ENCODE measurements at places on chromosomes 7 and 10.

GRCh38 chr10:112663234-112664125 is 216.5 kb downstream of the VTI1A start:
- DNase-seq: no peak

- DNase-seq: no peak
Measured at GRCh38 chr10:75766106-75766505, 334.7 kb downstream of the LRMDA start.

DNA sequence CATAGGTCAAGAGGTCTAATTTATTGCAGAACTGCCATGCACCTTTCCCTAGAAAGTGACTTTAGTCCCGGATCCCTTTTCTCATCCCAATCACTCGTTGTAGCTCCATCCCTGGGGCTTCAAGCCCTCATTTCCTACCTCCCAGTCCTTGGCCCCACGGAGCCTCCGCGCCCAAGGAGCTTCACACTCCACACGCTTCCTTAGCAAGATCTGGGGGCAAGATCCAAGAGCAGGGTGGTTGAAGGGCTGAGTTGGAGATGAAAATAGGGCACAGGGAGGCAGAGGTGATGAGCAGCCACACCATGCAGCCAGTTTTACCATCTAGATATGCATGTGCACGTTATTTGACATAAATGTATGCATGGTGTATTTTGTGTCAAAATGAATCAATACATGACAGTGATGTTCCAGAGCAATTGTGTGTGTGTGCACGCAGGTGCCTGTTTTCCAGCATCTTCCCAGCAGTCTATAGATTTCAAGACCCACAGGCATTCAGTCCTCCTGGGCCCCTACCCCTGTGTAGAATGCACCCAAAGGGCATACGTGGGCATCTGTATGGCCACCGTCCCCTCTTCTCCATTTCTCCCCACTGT is 6.0 kb upstream of the TRPV6 start:
- no peak for DNase-seq

DNA sequence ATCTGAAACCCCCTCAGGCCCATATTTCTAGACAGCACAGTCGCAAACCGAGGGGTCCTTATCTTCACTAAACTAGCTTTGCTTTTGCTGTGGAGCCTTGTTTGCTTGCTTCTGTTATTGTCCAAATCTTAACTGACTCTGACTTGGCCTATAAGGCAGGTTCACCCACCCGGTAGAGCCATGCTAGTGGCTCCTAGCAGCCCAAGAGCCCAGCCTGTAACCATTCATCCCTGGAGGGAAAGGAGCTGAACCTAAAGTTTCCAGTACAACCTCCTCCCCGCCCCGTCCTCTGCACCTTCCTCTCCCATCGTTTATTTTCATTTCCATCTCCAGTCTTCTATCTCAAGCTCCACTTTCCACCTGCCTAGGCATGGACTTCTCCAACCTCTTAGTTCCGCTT is 345.7 kb downstream of the PTPRN2 start:
- DNase-seq: no peak

DNA sequence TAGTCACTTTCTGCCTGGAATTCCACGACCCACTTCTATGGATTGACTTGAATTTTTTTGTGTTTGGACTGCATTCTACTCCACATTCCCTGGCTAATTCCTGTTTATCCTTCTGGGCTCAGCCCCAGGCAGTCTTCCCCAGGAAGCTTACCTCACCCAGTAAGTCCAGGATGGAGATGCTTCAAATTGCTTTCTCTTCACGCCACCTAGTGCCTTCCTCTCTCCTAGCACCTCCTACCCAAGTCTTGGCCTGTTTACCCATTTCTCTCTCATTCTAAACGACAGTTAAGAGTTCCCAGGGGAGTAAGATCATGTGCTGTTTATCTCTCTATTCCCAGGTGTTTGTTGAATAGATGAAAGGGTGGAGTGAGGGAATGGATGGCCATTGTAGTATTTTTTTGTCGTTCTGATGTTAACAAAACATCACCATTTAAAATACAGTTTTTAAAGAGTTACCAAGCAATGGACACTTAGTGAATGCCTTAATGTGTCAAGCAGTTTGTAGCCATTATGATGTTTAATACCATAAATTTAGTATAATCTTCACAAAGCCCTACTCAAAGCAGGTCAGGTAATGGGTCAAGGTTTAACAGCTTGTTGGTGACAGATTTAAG is 45.5 kb upstream of the TARP start:
- DNase-seq: peak; percentile 53

DNA sequence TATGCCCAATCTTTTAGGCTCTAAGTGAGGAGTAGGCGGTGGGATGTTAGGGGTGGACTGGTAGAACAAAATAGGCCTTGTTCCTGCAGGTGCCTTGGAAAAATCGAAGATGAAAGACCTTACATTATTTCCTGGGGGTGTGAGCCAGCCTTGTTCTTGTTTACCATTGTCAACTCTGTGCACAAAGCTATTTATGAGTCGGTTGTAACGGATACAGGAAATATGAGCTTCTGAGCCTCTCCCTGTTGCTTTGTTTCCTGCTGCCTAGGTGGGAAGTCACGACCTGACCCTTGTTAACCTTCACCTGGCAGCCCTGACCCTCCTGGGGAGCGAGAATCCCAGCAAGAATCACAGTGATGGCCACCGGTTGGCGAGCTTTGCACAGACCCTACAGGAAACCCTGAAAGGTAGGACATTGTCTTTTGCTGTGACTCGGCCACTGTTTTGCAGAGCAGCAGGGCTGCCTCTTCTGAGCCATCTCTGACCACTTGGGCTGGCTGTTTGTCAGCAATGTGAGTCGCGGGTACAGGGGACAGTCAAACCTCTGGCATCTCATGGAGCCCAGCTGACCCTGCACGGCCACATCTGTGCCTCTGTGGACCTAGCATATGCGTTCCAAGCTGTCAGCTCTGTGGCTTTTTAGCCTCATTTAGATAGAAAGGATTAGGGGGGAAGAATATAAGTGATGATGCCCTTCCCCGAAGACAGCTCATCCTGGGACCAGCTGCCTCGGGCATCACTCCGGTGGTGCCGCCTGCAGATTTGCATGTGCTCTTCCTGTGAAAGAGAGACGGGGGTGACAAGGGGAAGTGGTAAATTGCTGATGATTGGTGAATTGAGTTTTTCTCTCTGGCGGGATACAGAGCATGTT is 102.1 kb upstream of the ANLN start:
- DNase-seq: no peak

DNA sequence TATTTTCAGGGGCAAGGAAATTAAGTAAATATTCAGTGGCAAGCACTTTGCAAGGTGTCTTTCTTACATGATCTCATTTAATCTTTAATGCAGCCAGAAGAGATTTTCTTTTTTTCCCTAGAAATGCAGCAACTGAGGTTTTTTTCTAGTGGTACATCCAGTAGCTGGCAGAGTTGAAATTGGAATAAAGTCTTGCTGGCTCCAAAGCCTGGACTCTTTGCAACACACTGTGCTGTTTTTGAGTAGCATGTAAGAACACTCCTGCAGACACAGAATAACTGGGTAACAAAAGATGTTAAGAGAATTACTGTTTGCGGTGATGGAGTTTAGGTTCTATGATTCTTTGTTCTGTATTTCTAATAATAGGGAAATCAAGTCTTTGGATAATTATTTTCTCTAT is 123.6 kb downstream of the PON1 start:
- DNase-seq: no peak

- no peak for DNase-seq
Measured at GRCh38 chr10:43013065-43013464, 63.8 kb upstream of the RET start.

- peak; percentile 90 for DNase-seq
Measured at GRCh38 chr10:70048030-70048723, 4.5 kb upstream of the MACROH2A2 start.

- no peak for DNase-seq
Measured at GRCh38 chr10:60611291-60611747, 167.0 kb upstream of the CDK1 start.

Data from brain (organoid and tissue), 16 donors.